ENCODE measurements at places on chromosomes 5 and 9.

DNA sequence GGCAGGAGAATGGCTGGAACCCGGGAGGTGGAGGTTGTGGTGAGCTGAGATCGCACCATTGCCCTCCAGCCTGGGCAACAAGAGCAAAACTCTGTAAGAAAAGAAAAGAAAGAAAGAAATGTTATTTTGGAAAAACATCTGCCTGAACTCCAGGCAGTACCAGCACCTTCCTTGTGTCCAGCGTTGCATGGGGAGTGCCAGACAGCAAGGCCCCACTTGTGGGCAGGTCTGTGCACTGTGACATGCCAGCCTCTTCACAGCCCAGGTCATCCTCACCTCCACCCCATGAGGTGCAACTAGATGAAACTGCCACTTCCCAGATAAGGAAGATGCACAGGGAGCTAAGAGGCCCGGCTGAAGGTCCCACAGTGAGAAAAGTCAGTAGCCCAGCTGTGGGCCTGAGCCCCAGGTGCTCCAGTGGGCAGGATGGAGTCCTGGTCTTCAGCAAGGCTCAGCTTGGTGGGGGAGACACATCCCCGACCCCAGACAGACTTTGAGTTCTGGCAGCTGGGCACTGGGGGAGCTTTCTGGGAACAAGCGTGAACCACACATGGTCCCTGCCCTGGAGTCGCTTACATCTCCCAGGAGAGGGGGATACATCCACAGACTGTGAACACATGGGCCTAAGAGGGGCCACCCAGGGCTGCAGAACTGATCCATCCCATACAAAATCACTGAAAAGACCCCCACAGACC, 146.9 kb upstream of the IER5L start:
- no peak for DNase-seq

- peak; percentile 86 for DNase-seq
These were observed 1.1 kb downstream of the PRR7 start for GRCh38 chr5:177447611-177448243.

- DNase-seq = no peak
These were observed 25.6 kb upstream of the NTNG2 start for GRCh38 chr9:132136151-132136780.

DNA sequence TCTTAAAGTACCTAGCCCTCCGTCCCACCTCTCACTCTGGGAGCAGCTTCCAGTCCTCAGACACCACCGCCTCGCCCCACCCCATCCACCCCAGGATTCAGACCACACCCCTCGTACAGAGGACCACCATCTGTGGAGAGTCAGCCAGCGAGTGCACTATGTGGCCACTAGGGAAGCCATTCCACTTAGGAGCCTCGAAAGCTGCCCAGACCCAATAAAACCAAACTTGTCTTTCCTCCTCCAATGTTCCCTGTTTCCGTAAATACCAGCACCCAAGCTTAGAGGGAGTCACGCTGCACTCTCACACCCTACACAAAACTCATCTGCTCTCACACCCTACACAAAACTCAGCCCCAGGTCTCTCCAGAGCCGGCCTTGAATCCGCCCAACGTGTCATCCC, 1.9 kb downstream of the GCNT4 start:
- no peak for DNase-seq

GRCh38 chr9:108620767-108621166, 235.0 kb downstream of the ACTL7B start:
- no peak for DNase-seq

- no peak for DNase-seq
These were observed 112.2 kb upstream of the ADRA1B start for GRCh38 chr5:159804121-159804520.

GRCh38 chr5:30900367-30900766, 293.1 kb upstream of the CDH6 start:
- DNase-seq = no peak

DNA sequence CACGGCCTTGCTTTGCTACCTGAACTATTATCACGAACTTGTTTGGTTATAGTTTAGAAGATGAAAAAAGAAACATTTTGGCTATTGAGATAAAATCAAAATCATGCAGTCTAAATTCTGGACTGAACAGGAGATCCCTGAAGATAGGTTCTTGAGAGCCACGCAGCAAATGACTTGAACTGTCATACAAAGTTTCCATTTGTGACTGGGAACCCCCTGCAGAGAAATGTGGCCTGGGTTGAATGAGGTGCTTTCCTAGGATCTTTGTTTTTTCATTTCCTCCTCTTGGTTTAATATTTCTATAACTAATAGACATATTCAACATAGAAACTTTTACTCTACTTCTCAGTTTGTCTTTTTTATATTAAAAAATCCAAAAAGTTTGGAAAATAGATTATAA, 184.7 kb upstream of the TRPM3 start:
- DNase-seq = no peak

DNA sequence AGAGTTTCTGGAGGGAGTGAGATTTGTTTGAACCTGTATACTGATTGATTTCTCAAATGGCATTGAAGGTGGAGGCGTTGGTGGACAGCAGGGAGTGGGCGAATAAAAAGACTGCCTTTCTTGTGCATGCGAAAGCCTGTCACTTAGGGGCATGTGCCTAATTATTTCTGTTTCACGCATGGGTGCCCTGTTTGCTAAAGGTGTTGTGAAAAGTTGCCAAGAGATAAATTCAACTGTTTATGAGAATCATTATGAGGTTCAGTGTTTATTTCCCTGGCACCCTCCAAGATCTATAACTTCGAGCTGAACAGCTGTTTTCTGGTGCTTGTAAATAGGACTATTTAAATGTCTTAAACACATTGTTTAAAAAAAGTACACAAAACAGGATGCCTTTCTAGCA, 67.4 kb upstream of the DMRTA1 start:
- DNase-seq = no peak

DNA sequence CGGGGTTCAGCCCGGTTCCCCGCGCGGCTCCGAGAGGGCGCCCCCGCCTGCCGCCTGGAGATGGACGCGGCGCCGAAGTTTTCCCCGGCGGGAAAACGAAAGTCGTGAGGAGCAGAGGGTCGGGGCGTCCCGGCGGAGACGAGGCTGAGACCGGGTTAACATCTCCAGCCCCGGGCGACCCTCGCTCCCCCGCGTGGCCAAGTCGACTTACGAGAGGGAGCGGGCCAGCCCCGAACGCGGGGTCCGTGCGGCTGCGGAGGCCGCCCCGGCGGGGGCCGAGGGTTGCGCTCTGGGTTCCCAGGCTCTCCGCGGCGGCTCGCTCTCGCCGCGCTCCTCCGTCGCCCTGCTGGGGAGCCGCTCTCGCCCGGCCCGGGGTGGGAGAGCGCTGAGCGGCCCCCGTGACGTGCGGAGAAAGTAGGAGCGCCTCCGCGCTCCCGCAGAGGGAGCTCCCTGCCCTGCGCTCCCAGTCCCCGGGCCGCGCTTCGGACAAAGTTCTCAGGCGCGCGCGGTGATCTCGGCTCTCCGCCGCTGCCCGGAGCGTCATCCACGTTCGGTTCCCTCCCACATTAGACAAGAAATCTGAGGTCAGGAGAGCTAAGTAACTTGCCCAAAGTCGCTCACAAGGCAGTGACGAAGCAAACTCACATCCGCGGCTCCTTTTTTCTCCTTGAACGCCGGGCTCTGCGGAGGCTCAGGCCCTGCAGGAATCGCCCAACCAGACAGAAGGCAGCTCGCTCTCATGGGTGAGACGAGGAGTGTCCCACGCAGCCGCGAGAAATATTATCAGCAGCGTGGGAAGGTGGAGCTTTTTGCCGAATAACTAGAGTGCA, 1.2 kb upstream of the GCNT4 start:
- DNase-seq = no peak

GRCh38 chr9:79559495-79560181, 12.1 kb upstream of the TLE4 start:
- peak; percentile 60 for DNase-seq

- DNase-seq = no peak
These were observed 17.6 kb downstream of the DMRT3 start for GRCh38 chr9:994005-994404.

DNA sequence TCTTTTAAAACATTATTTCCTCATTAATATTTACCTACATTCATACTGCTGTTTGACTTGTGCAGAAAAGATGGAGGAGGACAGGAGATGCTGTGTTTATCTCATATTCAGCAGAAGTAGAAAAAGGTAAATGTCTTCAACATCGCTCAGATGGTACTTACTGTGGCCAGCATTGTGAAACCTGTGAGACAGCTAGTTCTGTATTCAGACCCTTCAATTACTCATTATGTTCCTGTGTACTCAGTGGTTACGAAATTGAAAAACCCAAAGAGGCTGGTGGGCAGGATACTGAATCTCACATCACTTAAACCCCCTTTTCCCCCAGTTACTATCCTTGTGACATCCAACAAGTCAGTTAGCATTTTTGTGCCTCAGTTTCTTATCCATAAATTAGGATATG, 216.0 kb downstream of the KDM4C start:
- DNase-seq = no peak

DNA sequence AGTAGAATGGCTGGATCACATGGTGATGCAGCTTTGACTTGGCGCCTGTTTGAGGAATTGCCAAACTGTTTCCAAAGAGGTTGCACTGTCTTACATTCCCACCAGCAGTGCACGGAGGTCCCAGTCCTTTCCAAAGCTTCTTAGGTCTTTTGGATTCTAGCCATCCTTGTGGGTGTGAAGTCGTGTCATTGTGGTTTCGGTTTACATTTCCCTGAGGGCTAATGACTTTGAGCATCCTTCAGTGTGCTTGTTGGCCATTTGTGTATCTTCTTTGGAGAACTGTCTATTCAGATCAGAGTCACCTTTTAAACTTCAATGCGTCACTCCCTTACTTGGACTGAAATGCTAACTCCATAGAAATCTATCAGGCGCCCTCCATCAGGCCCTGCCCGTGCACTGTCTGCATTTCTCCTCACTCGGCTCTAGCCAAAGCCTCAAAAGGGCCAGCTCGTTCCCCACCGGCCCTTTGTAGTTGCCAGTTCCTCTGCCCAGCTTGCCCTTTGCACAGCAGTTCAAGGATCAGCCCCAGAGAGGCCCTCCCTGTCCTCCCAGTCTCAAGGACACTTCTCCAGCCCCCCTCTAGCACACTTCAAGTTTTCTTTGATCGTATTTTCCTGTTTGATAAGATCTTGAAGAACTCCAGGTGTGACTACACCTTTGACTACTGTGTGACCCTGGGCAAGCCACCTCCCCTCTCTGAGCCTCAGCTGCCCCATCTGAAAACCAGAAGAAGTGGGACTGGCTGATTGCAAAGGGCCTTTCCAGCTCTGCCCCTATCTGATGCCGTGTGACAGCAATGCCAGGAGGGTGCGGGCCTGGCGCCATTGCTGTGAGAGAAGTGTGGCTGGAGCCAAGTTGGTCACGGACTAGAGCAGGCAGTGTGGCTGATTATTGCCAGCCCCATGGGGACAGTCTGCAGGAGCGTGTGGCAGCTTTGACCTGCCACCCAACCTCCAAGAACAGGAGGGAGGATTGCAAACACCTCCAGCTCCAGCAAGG, 5.6 kb downstream of the HRH2 start:
- no peak for DNase-seq

DNA sequence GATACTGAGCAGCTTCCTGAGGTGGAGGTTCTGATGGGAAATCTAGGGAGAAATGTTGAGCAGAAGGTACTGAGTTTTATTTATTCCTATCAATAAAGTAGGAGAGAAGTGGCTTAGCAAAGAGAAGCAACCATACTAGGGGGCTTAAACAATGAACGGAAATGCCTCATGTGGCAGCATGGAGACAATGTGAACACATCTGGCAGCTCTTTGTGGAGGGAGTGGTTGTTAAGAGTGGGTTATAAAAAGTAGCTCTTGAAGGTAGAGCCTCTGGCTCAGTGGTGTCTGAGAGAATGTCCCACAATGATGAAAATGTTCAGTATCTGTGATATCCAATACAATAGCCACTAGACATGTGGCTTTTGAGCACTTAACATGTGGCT, 52.7 kb upstream of the EQTN start:
- no peak for DNase-seq

DNA sequence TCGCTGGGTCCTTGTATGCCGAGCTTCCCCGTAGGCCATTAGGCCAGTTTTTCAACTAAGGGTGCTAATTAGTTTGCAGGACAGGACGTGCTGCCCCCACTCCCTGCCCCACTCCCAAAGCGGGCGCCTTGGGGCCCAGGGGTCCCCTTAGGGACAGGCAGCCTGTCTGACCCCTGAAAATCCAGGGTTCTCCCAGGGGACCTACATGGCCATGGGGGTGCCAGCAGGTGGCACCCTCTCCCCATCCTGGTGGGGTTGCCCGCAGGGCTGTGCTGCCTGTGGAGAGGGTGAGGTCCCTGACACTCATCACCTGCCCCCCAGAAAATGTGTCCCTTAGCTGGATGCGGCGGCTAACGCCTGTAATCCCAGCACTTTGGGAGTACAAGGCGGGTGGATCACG, 8.5 kb upstream of the CCDC187 start:
- peak; percentile 11 for DNase-seq

DNA sequence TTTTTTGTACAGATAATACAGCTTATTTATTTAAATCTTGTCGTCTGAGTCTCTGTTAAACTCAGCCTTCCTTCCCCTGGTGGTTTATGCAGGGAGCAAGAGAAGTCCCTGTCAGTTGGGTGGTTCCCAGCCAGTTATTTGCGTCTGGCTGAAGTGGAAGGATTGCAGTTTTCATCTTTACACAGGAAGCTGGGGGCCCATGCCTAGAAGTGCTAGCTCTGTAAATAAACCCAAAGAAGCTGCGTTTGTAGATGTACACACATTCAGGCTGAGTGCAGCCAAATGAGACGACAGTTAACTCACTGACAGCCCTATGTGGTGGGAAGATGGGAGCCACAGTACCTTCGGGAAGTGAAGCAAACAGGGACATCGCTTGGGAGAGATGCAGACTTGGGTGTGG, 122.1 kb downstream of the SAXO1 start:
- DNase-seq = no peak

DNA sequence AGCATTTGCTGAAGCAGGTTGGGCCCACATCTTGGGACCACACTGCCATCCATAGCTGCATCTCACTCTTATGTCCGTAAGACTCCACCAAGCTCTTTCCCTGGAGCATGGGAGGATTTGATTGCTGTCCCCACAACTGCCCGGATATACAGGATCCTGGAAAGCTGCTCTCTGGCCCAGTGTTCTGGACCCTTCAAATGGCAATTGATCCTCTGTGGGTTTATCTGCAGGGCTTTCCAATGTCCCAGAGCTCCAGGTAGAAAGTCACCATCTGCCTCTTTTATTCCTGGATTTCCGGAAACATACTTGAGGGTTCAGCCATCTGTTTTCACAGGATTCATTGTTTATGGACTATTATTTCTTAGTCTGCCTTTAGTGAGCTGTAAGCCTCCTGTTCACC, 214.6 kb downstream of the SREK1 start:
- no peak for DNase-seq

DNA sequence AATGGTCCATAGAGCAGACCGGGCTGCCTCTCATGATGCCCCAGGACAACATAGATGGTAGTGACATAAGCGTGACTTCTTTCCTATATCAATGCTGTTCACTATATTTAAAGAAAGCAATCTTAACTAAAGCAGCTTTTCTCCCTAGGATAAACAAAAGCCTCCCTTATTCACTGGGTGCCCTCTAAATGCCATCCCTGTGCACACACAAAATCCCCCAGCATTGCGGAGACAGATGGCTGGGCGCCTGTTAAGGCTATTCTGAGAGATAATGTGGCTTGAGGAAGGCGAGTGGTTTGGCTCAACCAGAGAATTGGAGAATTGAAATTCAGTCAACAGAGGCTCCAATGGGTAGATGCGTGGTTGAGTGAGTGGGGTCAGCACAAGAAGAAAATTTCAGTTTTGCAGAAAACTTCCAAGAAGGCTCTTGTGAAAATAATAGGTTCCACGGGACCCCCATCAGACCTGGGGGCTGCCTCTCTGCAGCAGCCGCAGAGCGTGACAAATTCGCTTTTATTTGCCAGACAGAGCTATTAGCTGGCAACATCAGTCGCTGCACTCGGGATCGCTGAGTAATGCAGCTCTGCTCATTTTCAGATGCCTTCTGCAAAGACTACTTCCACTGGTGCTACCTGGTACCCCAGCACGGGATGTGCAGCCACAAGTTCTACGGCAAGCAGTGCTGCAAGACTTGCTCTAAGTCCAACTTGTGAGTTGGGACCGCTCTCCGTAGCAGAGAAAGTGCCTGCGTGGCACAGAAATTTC, 103.9 kb upstream of the ICE1 start:
- DNase-seq = no peak

Measured in caudate nucleus (tissue), 63 donors.